ENCODE measurements at places on chromosomes 1 and 21.

GRCh38 chr1:160375788-160376524 lies 9.1 kb downstream of the NHLH1 start:
- no peak for DNase-seq

DNA sequence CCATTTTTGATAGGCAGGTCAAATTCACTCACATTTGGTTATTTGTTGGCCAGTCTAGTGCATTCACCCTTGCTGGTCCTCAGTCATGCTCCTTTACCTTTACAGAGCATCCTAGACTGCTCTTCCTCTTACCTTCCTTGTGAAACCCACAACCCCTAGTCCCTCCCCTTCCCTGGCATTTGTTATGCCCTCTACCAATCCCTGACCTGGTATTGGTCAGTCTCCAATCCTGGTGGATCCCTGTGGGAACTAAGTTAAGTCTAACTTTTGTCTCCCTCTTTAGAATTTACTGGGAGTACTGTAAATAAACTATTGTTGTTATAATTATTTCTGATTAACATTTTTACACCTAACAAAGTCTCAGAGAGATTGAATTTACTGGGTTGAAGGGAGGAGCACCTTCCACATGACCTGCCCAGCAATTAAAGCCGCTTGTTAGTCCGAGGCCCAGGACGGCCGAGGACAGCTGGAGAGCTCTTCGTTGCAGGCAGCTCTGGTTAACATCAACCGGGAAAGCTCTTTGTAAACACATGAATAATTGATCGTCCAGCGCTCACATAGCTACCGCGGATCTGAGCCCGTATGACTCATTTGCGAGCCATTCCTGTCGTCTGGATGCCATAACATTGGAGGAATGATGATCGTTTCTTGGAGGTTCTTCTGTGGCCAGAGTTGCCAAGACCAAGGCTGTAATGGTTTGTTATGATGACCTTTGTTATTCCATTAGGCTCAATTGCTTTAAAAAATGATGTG lies 31.9 kb downstream of the MTARC1 start:
- DNase-seq, result no peak

GRCh38 chr1:228866468-228866867 lies 131.2 kb downstream of the RHOU start:
- DNase-seq, result no peak

- DNase-seq, result no peak
These were observed 15.4 kb downstream of the RABGAP1L start for GRCh38 chr1:174174461-174175329.

GRCh38 chr1:234475167-234475793 lies 3.7 kb downstream of the TARBP1 start:
- DNase-seq, result no peak

DNA sequence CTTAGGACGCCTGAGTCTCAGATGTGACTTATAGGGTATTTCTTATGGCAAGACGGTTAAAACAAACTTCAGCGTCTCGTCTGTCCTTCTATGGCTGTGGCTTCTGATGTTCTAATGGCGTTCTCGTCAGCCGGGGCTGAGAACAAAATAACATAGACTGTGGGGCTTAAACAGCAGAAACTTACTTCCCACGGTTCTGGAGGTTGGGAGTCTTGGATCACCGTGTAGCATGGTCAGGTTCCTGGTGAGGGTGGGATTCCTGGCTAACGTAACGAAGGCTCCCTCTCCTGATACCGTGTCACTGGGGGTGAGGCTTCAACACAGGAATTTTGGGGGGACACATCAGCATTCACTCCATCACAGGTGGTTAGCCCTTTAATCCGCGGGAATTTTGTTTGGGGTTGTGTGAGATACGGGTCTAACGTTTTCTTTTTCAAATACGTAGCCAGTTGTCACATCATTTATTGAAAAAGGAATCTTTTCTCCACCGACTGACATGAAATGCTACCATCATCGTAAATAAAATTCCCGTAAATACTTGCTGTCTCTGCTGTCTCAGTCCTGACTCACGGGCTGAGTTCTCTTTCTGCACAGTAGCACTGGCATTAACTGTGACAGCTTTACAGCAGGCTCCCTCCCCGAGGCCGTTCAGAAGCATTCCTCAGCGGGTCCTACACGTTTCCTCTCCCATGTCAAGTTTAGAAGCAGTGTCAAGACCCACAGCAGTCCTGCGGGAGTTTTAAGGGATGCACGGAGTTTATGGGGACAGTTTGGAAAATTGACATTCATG lies 8.1 kb upstream of the POFUT2 start:
- no peak for DNase-seq

- DNase-seq, result peak; percentile 51
These were observed 91.9 kb upstream of the IGSF21 start for GRCh38 chr1:18015719-18016118.

- DNase-seq, result no peak
These were observed 89.8 kb downstream of the KIF14 start for GRCh38 chr1:200530623-200531261.

GRCh38 chr1:174068000-174068399 lies 45.8 kb upstream of the RC3H1 start:
- no peak for DNase-seq

DNA sequence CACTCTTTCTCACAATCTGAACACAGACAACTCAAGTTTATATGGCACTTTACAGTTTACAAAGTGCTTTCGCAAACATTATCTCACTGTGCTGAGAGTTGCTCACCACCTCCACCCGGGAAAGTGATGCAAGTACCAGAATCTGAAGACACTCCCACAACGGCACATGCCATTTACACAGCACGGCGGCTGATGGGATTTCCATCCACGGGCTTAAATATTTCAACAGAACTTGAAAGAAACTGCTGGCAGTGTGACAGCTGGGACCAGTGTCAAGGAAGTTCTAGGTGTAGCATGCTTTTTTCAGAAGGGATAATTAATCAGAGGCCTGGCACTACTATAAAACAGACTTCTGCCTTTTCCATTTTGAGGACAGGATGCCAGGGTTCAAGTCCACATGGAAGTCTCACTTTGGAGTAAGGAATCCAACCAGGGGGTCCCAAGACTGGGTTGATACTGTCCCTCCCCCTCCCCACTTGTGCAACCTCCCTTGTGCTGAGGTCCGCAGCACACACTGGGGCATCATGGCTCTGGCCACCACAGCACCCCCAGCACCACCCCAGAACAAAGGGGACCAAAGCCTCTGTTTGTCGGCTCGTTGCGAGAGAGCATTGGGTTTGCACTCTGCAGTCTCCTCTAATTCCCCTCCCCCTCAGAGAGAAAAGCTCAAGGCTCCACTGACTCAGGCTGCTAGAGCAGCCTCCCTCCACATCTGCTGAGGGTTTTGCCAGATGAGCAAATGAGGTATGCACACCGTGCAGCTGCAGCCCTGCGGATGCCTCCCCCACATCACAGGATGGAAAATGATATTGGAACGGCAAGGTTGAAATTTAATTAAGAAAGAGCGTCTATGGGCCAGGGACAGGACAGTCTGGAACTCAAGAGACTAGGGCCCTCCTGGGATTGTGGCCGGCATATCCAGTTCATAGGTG lies 154.9 kb downstream of the TGFBR3 start:
- no peak for DNase-seq

GRCh38 chr21:35974775-35975174 lies 85.6 kb downstream of the SETD4 start:
- DNase-seq, result no peak

DNA sequence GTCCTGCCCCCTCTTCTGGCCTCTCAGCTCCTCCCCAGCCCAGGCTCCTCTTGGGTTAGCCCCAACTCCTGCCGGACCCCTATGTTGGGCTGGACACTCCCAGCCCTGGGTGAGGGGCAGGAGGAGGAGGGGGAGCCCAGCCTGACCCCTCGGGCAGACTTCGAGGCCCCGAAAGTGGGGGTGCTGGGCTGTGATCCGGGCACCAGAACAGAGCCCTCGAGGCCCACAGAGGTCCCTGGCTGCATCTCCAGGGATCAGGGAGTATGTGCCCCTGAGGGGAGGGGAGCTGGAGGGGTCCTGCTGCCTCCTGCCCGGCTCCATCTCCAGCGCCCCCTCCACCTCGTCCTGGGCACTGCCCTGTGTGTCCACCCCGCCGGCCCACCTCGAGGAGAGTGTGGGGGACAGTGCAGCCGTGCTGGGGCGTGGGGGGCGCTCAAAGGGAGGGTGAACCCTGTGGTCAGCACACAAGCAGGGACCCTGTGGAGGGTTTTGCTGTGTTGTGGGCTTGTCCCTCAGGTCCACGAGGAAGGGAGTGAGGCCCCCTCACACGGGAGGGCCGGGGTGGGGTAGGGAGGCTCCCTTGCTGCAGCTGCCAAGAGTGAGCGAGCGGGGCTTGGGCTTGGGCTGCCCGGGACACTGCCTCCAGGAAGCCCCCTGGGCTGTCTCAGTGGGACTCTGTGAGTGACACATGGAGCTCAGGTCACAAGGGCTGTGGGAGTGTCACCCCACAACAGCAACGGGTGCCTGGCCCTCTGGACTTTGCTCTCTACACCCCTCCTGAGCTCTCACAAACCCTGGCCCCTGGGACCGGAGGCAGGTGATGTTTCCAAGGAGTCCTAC lies 54.4 kb downstream of the COL18A1 start:
- no peak for DNase-seq

GRCh38 chr1:39170731-39171667 lies 33.5 kb upstream of the MACF1 start:
- peak; percentile 32 for DNase-seq

DNA sequence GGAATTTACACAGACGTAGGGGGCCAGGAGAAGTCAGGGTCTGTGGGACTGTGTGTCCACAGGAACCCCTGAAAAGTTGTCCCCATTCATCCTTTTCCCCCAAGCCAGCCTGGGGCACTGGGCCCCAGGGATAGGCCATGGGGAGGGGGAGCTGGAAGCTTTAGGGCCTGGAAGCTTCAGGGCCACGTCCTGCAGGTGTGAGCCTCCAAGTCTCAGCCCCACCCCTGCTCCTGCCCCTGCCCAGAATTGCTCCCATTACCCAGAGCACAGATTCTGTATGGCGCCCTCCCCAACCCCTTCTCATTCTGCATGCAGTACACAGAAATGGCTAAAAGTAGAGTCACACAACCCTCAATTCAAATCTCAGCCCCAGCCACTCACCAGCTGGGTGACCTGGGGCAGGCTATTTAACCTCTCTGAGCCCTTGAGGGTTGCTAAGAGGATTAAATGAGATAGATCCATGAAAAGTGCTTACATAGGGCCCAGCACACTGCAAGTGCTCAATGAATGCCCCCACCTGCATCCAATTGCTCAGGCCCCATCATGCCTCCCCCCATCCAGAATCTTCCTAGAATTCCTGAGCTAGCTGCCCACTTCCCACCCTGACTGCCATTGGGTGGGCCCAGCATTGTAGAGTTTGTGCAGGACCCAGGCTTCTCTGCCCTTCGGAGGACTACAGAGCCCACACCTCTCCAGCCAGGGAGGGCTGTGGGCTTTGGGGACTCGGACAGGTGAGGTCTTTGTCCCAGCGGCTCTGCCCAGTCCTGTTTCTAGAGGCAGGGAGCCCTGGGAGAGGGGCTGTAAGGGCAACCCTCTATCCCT lies 6.5 kb downstream of the RAP1GAP start:
- DNase-seq, result no peak

DNA sequence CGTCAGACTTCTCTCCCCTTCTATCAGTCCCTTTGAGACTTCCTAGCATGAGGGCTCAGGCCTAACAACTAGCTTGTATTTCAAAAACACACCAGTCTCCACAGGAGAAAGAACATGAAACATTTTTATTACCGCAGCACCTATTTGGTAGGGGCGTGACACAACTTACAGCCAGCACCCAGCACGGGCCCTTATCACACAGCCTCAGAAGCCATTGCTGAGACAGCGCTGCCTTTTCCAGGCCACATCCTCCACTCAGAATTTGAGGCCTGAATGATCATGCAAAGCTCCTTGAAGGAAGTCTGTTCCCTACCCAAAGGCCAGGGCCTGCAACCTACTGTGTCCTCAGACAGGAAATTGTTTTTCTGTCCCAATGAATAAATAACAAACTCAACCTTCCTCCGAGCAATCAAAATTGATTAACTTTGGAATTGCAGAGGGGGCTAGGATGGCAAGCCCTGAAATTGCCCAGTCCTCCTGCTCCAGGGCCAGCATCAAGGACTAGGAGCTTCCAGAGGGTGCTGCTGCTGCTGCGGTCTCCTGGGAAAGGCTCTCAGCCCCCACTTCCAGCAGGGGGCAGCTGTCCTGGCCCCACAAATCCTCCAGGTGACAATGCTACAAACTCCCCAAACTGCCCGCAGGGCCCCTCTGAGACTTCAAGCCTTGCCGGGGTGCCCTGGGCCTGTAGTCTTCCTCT lies 94.3 kb upstream of the GALNT2 start:
- no peak for DNase-seq
